Naive thymus-derived CD8-positive, alpha-beta T cell (primary cell): ENCODE measurements at places on chromosomes 1 and 21.

DNA sequence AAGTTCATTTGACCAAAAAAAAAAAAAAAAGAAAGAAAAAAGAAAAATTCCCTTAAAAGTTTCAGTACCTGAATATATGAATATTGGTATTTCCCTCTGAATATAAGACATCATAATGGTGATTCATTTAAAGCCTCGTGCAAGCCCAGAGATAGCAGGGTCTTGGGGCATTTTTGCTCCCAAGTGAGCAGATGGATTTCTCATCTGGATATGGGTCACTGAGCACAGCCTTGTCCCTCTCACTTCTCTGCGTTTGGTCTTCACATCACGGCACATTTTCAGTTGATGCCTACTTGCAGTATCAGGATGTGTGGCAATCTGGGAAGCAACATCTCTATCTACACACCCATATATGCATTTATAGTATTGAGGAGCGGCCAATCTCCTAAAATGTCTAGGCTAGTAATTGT, 12.7 kb downstream of the CD58 start:
- no peak for DNase-seq

DNA sequence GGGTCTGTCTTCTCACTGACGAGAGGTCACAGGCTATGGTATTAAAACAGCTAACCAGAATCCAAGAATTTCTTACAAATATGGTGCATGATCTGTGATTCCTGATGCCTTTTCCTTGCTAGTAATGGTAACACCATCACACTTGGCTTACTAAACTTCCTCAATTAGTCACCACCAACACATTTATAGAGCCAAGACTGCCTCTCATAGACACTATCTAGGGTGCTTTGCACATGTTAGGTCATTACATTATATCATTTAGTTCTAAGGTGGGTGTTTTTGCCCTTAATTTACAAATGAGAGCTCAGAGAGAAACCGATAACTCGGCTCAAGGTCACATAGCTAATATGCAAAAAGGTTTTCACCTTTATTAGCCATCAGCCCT, 8.7 kb downstream of the KIF21B start:
- DNase-seq = no peak

DNA sequence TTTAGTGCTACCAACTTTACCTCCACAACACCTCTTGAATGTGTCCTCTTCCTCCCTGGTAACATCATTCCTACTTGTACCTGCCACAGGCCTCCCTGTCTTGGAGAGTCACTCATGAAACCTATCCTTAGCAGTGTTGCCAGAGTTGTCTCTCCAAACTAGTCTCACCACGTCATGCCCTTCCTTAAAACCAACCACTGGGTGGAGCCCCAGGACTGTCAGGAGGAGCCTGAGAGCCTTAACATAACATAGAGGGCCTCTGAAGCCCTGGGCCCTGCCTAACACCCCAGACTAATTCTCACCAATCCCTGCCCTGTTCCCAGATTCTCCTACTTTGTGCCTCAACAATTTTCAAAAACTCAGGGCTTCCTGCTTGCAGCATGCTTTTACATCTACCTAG, 65.3 kb downstream of the ZNF697 start:
- DNase-seq = no peak

DNA sequence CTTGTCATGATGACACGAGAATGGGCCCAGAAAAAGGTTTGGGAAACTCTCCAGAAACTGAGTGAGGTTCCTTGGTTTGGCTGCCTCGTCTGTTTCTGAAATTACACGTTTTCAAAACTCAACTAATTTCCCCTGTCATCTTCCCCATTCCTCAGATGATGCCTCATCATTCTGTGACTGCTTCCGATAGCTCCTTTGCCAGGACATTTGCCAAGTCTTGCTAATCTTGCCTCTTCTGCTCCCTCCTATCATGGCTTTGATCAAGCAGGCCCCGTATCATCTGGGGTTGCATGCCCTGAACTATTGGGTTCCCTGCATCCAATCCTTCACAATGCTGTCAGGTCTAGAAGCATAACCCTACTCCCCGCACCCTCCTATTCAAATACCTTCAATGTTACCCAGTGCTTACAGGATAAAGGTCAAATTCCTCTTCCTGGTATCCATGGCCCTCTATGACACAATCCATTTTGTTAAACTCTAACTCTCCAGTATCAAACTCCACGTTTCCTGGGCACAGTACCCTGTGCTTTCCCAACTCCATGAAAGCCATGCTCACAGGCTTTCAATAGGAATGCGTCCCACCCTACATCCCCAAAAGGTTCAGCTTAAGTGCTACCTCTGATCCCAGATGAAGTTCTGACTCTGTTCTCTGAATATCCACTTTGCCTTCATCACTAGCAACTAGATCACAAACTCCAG, 22.2 kb upstream of the TMEM200B start:
- DNase-seq = no peak

DNA sequence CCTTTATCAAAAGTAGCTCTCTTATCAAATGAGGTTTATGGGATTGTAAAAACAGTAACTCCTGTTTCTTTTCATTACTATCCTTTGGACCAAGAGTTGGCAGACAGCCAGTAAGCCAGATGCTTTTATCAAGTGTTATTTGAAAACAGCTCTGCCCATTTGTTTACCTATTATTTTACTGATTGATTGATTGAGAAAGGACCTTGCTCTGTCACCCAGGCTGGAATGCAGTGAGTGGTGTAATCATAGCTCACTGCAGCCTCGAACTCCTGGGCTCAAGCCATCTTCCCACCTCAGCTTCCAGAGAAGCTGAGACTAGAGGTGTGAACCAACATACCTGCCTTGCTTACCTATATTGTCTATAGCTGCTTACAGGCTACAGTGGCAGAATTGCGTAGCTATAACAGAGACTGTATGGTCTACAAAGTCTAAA, 3.6 kb downstream of the PRKAB2 start:
- no peak for DNase-seq

GRCh38 chr1:30807318-30808066, 49.9 kb upstream of the LAPTM5 start:
- no peak for DNase-seq

- DNase-seq = no peak
Observed at GRCh38 chr1:20601129-20601825, 12.4 kb downstream of the CDA start.

DNA sequence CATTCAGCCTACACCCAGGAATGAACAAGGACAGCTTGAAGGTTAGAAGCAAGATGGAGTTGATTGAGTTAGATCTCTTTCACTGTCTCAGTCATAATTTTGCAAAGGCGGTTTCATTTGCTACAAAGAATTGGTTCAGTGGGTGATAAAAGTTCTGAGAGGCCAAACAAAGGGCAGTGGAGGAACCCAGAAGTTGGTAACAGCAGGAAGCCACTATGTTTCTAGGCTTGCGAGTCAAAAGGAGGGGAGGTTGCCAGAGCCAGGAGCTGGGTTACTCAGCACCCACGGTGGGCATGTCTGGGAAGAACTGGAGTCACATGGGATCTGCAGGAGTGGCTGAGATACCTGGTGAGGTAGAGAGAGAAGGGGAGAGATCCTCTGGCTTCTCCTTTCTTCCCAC, 64.2 kb upstream of the MRPS6 start:
- no peak for DNase-seq

- no peak for DNase-seq
Observed at GRCh38 chr1:177209357-177209756, 38.6 kb downstream of the BRINP2 start.

DNA sequence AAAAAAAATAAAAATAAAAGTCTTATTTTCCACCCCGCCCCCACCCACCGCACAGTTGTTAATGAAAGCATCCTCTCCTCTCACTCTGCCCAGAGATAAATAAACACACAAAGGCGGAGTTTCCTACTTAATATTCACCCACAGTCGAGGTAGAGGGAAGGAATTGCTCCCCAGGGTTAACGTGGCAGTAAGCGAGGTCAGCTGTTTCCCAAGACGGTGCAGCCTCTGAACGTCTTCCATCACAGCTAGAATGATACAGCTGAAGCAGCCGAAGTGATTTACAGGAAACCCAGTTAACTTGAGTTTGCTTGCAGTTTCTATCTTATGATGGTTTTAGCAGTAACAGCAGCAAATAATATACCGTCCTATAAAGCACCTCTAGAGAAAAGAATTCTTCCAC, 283.9 kb downstream of the PBX1 start:
- no peak for DNase-seq

DNA sequence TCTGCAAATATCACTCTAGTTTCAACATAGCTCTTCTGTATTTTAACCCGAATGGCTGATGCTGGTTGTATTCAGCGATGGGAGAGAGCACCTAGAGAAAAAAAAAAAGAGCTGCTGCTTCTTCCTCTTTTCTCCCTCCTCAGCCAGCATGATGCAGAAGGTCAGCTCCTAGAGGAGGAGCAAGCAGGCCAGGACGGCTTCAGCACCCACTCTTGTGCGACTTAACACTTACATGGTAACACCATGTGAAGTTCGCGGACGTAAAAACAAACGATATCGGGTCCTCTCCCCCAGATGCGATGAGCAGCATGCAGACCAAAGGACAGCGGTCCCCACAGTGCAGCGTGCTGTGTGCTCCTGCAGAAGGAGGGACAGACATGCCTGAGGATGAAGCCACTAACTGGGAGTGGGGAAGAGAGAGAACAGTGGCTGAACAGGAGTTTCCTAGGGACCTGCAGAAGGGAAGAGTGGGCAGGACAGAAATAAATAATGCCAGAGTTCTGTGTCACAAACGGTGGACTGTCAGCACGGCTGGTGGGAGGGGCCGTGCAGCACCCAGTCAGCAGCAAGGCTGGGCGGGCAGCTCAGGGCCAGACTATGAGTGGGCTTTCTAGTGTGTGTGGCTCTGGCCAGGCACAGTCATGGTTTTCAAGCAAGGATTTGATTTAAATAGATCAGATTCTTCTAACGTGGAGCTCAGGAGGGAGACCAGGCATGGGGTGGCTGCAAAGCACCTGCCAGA, 11.4 kb upstream of the B3GALT5 start:
- no peak for DNase-seq

DNA sequence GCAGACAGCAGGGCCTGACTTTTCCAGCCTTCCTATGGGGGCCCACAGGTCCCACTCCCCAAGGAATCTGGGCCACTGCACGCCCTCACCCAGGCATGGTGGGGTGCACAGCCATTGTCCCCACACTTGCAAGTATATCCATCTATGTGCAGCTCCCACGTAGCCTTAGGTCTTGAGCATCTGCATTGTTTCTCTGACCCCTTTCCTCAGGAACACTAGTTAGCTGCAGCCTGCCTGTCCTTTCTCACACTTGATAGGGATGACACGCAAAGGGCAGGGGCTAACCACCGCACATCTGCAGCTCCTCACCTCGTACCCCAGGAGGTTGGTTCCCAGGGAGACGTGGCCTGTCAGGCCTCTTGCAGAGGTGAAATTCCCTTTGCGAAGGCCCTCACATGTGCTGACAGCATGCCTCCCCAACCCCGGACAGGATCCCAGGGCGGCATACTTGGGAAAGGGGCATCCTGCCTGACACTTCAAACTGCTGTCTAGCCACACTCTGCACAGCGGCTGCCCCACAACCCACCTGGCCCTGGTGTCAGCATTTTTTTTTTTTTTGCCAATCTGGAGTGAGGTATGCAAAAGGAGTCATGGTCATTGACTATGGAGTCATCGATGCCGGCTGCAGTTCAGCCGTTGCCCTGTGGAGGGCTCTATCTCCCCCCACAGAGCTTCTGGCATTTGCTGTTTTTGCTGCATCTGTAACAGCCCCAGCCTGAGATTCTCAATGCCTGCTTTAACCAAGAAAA, 5.0 kb downstream of the JMJD4 start:
- no peak for DNase-seq

- no peak for DNase-seq
Observed at GRCh38 chr1:117045644-117046043, 14.5 kb upstream of the TTF2 start.

DNA sequence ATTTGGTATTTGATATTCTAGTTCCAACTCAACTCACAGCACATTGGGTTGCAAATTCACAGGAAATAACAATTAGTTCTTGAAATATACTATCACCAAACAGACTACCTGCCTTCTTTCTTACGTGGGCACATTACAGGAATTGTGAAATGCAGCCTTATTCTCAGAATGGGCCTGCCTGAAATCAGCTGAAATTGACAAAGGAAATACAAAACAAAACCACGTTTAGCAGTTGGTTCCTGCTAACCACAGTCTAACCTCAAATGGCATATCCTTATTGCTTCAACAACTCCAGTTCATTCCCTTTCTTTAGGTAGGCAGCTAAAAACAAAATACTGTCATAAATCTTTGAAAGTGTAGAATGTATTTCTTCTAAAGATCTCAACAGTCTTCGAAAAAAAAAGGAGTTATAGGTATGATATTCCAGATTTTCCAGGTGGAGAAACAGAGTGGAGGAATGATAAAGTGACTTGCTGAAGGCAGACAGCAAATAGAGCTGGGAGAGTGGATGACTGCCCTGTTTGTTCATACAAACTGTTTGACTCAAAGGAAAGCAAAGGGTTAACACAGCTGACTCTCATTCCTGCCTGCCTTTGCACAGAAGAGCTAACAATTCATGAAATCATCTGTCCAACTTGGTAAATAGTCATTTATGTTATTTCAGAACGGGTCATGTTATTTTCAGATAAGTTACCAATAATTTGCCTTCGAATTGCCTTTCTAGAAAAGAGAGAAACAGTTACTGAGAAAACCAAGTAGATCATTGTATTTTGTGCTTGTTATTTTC, 1.6 kb upstream of the GREM2 start:
- DNase-seq = no peak

DNA sequence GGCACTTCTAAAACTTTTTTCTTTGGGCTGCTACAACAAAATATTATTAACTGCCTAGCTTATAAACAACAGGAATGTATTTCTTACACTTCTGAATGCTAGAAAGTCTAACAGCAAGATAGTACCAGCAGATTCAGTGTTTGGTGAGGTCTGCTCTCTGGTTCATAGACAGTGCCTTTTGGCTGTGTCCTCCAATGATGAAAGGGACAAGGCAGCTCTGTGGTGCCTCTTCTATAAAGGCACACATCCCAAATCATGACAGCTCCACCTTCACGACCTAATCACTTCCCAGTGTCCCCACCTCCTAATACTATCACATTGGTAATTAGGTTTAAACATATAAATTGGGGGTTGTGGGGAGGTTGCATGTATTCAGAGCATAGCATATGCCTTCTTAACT, 9.5 kb downstream of the CFH start:
- no peak for DNase-seq

- DNase-seq = no peak
Observed at GRCh38 chr1:113391649-113392271, 1.4 kb downstream of the MAGI3 start.

GRCh38 chr1:175877939-175878737, 134.7 kb upstream of the TNR start:
- no peak for DNase-seq

GRCh38 chr1:214380986-214381695, 100.2 kb downstream of the SMYD2 start:
- no peak for DNase-seq

- DNase-seq = no peak
Observed at GRCh38 chr1:32773764-32774463, 43.2 kb downstream of the YARS1 start.
